Activated naive CD4-positive, alpha-beta T cell treated with Interleukin-2 at 50 U/mL for 16 hours (primary cell): ENCODE measurements at places on chromosomes 3 and 15.

- no peak for DNase-seq
These were observed 288.6 kb upstream of the CNTN6 start for GRCh38 chr3:804211-804610.

DNA sequence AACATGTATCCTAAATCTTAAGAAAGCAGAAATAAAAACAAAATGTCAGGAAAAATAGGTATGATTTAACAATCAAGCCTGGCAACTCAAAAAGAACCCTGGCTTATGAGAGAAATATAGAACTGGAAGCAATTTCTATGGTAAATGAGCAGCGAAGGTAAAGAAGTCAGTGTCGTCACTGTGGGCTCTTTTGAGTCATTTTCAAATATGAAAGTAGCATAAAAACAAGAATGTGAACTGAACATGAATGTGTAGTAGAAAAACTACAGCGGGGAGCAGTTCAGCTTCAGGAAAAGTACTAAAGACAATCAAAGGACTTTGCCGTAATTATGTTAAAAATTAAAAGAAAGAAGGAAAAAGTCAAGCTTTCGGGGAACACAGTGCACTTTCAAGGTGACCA, 17.5 kb downstream of the LSG1 start:
- DNase-seq = no peak

- DNase-seq = no peak
These were observed 1552.3 kb downstream of the OTOL1 start for GRCh38 chr3:163048881-163049280.

GRCh38 chr15:68442041-68442440, 10.1 kb upstream of the ITGA11 start:
- DNase-seq = no peak

- DNase-seq = no peak
These were observed 14.8 kb downstream of the EXD1 start for GRCh38 chr15:41215708-41216107.

DNA sequence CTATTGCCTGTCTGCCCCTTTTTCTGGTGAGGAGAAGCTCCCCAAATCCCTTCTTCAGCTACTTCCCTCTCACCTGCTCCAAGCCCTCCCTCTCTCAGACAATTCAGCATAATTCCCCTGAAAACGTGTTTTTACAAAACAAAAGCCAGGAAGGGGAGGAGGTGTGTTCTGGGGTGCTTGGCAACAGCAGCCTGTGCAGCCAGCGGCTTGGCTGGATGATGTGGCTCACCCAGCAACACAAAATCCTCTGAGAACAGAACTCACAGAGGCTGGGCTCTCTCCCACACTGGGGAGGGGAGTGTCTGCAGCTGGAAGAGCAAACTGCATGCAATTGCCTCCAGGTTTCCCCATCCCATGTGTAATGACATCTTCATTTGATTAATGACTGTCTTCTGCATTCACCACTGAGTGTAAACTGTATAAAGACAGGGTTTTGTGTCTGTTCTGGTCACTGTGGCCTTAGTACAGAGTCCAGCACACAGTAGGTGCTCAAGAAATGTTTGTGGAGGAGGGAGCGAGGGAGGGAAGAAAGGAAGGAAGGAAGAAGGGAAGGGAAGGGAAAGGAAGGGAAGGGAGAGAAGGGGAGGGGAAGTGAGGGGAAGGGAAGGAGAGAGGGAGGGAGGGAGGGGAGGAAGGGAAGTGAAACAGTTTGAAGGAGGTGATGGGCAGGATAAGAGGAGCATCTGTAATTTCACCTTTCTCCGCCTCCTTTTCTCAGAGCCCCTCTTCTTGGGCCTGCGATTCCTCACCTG, 70.1 kb upstream of the GLCE start:
- DNase-seq = no peak

DNA sequence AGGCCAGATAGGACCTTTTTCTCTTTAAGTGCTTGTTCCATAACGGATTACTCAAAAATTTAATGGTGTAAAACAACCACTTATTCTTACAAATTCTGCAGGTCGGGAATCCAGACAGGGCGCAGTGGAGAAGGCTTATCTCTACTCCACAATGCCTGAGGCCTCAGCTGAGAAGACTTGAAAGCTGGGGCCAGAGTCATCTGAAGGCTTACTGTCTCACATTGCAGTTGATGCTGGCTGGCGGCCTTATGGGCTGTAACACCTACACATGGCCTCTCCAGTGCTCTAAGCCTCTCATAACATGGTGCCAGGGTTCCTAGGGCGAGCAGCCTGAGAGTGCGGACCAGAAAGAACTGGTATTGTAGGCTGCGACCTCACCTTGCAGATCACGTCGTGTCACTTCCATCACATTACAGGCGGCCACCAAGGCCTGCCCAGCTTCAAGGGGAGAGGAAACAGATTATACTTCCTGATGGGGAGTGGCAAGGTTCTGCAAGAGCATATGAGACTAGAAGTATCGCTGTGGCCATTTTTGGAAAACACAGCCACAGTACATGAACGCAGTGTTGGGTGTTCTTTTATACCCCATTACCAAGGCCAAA, 32.4 kb downstream of the CMTM7 start:
- DNase-seq = no peak

DNA sequence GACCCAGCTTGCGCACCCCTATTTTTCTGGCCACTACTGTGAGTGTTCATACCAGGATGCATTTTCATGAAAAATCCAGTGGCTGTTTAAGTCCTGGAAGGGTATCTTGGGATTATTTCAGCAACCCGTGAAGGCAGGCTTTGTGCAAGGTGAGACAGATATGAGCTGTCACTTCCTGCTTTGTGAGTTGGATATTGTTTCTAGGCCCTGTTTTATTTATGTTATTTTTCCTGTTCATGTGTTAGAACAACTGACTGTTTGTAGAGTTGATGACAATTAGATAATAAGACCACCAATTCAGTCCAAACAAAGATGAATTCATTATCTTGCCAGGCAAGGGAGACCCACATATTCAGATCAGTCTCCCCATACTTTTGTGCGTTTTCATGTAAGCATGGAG, 42.5 kb downstream of the ZBTB38 start:
- DNase-seq = no peak

GRCh38 chr3:170730071-170730812, 139.8 kb downstream of the RPL22L1 start:
- DNase-seq = no peak

- no peak for DNase-seq
These were observed 141.3 kb upstream of the DPPA4 start for GRCh38 chr3:109478614-109479013.

DNA sequence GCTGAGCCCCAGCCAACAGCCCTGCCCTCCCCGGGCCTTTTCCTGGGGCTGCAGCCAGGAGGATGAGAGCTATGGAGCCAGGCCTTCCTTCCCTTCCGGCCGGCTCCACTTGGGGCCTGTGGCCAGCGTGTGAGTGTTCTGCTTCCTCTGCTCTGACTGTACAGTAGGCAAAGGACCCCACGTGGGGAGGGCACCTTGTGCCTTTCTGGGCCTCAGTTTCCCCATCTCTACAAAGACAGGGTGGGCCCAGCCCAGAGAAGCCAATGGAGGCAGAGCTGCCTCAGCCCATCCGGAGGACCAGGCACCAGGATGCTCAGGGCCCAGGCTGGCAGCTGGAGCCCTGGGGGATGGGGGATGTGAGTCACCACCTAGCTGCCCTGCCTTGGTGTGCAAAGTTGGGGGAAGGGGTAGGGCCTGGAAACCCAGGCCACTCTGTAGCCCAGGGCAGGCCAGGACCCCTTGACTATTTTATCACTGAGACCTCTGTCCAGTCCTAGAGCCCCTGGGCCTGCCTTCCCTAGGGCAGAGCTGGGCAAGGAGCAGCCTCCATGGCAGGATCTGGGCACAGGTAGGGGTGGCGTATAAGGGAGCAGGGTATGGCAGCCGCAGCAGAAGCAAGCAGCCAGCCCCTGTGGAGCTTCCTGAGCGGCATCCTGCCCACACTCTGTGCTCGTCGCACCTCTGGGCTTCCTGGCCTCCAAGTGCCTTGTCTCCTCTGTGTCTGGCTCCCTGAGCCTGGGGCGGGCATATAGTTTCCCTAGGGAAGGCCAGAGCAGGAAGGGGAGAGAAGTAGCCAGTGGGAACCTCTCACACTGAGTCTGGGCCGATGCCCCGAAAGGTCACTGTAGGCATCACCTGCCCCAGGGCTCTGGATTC, 1.8 kb downstream of the PSTPIP1 start:
- DNase-seq = peak; percentile 65

DNA sequence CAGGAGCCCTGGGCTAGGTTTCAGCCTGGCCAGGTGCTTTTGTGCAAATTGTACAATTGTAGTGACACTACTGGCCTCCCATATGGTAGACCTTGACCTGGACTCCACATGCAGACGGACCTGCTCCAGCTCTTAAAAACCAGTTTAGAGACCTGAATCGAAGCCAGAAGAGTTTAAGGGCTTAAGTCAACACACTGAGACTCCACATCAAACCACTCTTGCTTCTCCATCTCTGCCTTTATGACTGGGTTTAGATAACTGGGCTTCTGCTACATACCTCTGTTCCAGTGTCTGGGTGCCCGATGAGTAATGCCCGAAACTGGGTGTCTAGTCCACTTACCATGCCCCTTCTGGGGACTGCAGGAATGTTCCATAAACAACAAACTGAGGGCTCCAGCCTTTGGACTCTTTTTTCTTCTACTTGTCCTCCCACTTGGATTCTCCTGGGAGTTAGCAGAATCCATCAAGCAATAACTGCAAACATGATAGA, 32.8 kb downstream of the TMEM212 start:
- no peak for DNase-seq

DNA sequence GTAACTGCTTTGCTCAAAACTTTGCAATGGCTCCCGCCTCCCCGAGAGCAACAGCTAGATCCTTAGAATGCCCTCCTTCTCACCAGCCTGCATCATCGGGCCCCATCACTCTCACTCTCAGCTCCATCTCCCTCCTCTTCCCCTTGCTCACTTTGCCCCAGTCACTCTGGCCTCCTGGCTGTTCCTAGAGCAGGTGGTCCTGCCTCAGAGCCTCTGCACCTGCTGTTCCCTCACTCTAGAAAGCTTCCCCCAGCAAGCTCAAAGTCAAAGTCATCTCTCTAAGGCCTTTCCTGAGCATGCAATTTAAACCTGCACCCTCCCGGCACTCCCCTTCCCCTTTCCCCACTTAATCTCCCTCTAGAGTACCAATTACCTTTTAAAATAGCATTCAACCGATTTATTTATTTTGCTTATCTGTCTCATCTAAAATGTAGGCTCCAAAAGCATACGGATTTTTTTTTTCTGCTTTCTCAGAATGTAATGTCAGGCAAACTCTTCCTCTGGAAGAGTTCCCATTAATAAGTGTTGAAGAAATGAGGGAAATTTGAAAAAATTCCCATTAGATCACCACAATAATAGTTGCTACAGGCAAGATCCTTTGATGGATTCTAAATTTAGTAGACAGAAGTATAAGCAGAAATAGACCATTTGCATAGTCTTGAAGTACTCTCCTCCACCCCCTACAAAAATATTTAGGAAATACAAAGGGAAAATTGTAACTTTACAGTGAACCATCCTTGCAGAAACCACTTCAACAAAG, 15.9 kb upstream of the HES1 start:
- DNase-seq = no peak

- DNase-seq = no peak
These were observed 129.2 kb downstream of the CCNL1 start for GRCh38 chr3:157030712-157031111.

DNA sequence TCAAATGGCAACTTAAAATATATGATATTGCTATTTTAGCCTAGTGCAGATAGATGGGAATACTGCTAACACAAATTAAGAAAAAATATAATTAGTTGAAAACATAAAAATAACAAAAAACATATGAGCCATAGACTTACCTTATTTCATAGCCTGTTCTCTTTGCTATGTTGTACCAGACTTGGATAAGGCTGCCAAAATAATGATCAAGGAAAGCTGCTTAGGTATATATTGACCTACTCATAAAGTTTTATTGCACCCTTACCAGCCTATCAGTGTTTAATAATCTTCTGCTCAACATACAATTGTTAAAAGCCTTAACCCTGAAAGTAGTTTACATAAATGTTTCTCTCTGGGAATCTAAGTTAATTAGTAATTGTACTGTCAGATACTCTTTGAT, at the start of gene SI:
SI (minus strand) TSS at position 204 of the 400 bp plus-strand sequence. CDS start 2,484 bp downstream, outside the sequence.
- no peak for DNase-seq

DNA sequence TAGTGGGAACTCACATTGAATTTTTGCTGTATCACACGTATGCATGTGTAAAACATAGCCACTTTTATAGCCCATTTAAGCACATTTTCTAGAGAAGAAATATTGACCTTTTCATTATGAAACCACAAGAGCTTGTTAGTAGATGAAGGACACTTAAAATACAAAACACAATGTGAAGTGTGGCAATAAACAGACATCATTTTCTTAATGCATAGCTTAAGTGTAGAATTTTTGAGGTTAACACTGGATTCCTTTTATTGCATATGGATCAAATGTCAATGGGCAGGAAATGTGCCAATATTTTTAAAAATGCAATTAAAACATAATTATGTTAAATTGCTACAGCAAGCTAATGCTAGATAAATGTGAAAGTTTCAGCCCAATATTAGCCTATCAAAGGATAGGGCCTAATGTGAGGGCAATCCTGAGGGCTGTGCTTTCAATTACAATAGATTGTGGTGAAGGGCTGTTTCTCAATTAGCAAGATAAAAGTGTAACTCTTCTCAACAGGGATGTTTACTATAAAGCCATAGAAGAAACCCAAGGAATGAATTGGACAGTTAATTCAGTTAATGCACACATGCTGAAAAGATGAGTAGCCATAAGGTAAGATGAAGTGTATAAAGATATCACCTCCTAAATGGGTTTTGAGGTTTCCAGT, 489.0 kb upstream of the CDIN1 start:
- DNase-seq = no peak

DNA sequence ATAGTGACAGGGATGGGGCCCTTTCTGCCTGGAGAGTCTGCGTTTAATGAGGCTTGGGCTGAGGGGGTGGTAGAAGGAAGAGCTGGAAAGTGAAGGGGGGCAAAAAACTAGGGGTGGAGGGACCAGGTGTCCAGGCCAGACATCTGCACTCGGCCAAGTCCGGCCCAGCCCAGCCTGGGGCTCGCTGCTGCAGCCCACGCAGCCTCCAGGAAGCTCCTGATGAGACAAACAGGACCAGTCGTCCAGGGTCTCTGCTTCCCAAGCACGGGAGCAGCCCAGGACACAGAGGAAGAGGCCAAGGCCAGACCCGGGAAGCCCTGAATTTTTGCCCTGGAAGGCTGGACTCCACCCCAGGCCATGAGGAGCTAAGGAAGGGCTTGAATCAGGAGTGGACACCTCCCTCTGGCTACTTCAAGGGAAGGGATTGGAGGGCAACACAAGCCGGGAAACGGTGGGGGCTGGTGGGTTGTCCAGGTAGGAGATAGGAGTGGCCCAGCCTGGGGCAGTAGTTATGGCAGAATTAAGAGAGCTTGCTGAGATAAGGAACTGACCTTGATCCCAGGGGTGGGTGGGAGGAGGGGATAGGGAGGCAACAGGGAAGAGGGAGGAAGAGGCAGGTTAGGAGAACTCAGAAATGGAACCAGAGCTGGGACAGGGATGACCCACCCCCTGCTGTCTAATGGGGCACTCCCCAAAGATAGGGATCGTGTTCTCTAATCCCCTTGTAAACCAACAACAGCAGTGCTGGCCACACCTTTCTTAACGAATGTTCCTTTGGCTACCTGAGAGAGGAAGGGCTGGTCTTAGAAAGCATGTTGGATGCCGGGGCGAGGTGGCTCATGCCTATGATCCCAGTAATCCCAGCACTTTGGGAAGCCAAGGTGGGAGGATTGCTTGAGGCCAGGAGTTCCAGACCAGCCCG, 89.5 kb downstream of the ANP32A start:
- DNase-seq = no peak

GRCh38 chr3:16456784-16457415, 56.6 kb downstream of the RFTN1 start:
- no peak for DNase-seq
